ENCODE measurements at places on chromosomes 5 and 9. TPM values are rescaled to one million over a fixed set of nuclear protein-coding genes. Genes with fewer than 3 reads are reported as not detected.

The ADAMTSL1 gene
- total RNA-seq, result not detected

GRCh38 chr5:126471875-126472537 is 48.8 kb downstream of the GRAMD2B start:
- no peak for DNase-seq

- no peak for DNase-seq
Measured at GRCh38 chr5:24059006-24059405, 551.6 kb downstream of the PRDM9 start.

- DNase-seq, result no peak
Measured at GRCh38 chr9:31608881-31609280, 775.6 kb upstream of the ACO1 start.

Measured in naive thymus-derived CD4-positive, alpha-beta T cell (primary cell).